ENCODE measurements at places on chromosomes 5 and 9. TPM values are rescaled to one million over a fixed set of nuclear protein-coding genes. Genes with fewer than 3 reads are reported as not detected.

SLC6A7 gene
- polyA plus RNA-seq = 0.03 TPM

PLPP1 gene
- 51.9 TPM for polyA plus RNA-seq

GRCh38 chr5:124902097-124902821, 155.8 kb upstream of the ZNF608 start:
- DNase-seq = peak; percentile 62

GRCh38 chr5:127447827-127448226, 69.6 kb upstream of the PRRC1 start:
- no peak for DNase-seq

GRCh38 chr9:129656795-129657390, 8.6 kb upstream of the PRRX2 start:
- DNase-seq = no peak

DNA sequence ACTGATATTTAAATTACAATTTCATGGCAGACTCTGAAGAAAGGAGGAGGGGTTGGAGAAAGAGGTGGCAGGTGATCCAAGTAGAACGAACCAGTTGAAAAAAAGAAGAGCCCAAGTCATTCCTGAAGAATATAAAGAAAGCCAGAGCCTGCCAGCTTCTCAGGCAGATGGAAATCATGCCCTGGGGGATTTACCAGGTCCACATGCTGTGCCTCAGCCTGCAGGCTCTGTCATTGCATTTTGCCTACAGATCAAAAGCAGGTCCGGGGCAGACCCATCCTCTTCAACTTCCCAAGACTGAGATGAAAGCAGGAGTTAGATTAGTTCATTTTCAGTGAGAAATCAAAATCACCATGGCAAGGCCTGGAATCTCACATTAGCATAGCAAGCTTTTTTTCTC, 48.5 kb downstream of the GDNF start:
- DNase-seq = no peak

- no peak for DNase-seq
Measured at GRCh38 chr9:3879315-3879714, 353.5 kb upstream of the RFX3 start.

INSYN2B gene
- not detected for polyA plus RNA-seq

DNA sequence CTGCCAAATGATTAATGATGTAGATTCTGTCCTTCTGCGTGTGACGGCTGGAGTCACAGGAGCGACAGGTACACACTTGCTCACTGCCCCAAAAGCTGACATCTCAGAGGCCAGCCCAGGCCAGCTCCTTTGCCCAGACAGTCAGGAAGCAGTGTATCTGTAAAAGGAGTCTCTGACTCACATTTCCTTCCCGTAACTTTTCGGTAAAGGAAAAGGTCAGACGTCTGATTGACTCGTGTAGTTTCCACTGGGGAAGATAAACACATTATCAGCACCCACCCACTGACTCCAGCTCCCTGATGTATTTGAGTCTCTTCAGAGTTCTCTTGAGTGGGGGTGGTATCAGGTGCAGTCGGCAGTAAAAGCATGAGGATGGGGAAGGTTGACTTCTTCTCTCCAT, 64.4 kb upstream of the WWC1 start:
- DNase-seq = no peak

- DNase-seq = peak; percentile 78
Measured at GRCh38 chr5:150801117-150801927, 22.8 kb downstream of the SMIM3 start.

DNA sequence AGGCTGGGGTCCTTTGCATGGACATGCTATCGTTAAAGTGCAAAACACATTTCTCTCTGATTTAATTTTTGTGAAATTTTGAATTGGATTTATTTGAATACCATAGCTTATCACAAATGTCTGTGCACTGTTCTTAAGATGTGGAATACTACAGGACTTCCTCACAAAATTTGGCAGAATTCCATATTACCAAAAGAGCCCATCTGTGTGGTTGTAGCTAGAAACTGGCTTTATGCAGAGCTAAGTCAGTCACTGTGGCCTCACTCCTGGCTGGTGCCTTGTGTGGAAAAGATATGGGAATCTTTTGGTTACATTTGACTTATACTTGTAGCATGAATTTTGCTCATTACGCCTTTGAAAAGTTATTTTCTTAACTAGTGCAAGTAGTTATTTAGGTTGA, 35.5 kb downstream of the ACO1 start:
- peak; percentile 9 for DNase-seq

DNA sequence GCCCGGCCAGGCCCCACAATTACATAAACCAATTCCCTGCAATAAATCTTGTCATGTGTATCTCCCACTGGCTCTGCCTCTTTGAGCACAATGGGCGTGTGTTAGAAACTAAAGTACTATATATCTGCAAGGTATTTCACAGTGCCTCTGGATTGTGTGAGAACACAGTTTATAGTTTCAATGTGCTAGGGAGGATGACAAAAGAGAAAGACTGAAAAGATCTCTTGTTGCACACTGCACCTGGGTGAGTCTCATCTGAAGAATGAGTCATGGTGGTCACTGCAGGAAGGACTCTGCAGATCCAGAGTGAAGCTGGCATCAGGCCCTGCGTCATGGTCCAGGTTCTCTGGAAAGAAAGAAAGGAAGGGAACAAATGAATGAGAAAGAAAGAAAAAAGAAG, 20.7 kb upstream of the CTSV start:
- no peak for DNase-seq

- DNase-seq = peak; percentile 80
Measured at GRCh38 chr5:34474573-34475021, 181.5 kb upstream of the RAI14 start.

DNA sequence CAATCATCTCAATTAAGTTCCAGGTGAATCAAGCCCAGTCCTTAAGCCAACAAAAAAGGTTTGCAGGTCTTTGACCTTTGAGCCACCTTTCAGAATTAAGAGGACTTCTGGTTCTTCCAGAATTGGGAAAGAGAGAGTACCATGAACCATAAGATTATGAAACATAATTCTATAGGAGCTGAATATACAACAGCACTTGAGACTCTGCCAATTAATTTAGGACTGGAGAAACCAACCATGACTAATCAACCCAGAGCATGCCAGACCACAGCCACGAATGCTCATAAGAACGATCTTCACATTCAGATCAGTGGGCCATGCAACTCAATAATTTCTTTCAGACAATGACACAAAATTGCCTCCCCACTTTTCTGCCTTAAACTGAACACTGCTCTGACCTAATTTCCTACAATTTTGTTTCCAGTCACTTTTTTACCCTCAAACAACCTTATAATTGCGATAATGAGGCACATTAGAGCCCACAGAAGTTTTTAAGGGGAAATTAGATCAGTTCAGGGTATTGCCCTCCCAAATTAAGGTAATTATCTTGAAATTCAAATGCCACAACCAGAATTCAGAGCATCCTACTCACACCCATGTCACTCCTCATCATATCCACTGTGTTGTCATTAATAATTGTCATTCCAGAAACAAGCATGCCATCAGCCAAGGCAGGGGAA, 213.4 kb downstream of the ATPSCKMT start:
- no peak for DNase-seq

CDC23 gene
- polyA plus RNA-seq = 9.9 TPM

RIGI gene
- 9.2 TPM for polyA plus RNA-seq

IARS1 gene
- 49.4 TPM for polyA plus RNA-seq

All from lung (tissue), 17 donors.